Fibroblast of skin of right quadriceps (primary cell): ENCODE measurements at places on chromosomes 6 and 20.

DNA sequence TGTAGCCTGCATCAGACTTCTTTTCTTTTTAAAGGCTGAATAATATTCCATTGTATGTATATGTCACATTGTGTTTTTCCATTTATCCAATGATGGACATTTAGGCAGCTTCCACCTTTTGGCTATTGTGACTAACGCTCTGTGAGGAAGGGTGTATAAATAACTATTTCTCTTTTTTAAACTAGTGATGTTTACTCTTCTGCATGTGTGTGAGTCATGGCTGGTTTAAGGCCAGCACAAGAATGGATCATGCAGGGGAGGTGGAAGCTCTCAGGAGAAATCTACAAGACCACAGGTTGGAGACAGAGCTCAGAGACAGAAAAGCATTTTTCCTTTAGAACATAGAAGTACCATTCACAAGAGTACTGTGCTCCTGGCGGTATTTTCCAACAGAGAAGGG, 307.2 kb downstream of the SOX4 start:
- peak; percentile 55 for DNase-seq

- DNase-seq: peak; percentile 14
Observed at GRCh38 chr6:112437058-112437457, 89.9 kb downstream of the RFPL4B start.

- peak; percentile 98 for DNase-seq
Observed at GRCh38 chr6:26043384-26044139, 43.7 kb upstream of the HFE start.

DNA sequence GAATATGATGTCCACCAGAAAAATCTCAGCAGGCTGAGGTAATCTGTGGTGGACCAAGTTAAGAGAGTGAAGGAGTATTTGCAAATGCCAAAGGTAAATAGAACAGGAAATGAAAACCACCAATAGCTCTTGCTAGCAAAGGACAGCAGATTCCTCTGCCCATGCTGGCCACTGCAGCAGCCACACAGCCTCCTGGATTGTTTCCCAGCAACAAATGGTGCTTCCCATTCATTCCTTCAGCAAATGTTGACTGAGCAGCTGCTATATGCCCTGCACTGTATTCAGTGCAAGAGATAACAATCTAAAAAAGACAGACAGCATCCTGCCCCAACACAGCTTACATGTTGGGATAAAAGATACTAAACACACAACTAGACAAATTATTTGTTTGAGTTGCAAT, 11.0 kb downstream of the ROS1 start:
- no peak for DNase-seq
